Stimulated activated CD4-positive, alpha-beta T cell treated with anti-CD3 and anti-CD28 coated beads, Interleukin-2, amount 100 ng/mL, for 24 hours (primary cell): ENCODE measurements at places on chromosomes 5 and 9.

GRCh38 chr5:13809921-13810320, 134.6 kb downstream of the DNAH5 start:
- DNase-seq = no peak

- DNase-seq = no peak
Observed at GRCh38 chr5:172506251-172506650, 51.9 kb upstream of the SH3PXD2B start.

DNA sequence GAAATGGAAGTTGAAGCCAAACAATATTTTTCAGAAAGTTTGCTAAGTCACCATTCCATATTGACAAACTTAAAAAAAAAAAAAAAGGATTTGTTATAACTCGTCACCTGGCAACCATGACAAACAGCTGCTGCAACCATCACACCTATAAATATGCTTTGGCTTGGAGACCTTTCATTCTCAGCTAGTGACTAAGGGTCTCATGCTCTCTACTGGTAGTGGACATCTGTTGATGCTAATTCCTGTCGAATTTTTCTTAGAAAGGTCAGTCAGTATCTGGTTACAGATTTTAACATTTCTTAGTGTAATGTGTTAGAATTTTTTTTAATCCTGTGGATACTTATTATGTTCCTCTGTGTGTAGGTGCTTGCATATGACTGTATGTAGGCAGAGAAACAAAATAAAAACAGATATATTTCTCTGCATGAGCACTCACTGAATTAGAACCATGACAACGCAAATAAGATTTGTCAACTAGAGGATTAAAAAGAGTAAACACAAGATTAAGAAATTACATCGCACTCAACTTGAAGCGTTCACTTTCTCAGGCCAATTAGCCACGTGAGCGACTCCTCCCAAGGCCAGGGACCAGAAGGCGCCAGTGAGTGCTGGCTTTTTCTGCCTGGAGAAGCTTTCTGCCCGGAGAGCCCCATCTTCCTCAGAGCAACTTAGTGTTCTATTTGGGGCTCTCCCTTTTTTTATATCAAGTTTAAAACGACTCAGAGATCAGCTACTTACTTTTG, 27.0 kb upstream of the ZNF622 start:
- DNase-seq = no peak

DNA sequence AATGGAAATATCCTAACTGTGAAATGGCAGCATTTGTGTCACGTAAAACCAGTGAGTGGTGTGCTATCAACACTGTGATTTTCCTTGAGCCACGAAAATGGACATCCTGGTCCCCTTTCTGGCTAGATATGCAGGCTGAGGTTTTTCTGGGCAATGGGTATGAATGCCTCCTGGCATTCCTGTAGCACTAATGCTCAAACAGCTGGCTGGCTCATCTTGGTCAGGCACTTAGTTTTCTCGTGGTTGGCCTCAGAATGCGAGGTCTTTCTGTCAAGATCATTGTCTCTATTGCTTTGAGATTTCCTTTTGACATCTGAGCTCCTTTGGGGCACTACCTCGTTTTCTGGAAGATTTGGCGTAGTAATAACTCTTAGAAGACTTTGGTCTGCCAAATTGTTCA, 15.6 kb downstream of the SLC1A3 start:
- DNase-seq = no peak

DNA sequence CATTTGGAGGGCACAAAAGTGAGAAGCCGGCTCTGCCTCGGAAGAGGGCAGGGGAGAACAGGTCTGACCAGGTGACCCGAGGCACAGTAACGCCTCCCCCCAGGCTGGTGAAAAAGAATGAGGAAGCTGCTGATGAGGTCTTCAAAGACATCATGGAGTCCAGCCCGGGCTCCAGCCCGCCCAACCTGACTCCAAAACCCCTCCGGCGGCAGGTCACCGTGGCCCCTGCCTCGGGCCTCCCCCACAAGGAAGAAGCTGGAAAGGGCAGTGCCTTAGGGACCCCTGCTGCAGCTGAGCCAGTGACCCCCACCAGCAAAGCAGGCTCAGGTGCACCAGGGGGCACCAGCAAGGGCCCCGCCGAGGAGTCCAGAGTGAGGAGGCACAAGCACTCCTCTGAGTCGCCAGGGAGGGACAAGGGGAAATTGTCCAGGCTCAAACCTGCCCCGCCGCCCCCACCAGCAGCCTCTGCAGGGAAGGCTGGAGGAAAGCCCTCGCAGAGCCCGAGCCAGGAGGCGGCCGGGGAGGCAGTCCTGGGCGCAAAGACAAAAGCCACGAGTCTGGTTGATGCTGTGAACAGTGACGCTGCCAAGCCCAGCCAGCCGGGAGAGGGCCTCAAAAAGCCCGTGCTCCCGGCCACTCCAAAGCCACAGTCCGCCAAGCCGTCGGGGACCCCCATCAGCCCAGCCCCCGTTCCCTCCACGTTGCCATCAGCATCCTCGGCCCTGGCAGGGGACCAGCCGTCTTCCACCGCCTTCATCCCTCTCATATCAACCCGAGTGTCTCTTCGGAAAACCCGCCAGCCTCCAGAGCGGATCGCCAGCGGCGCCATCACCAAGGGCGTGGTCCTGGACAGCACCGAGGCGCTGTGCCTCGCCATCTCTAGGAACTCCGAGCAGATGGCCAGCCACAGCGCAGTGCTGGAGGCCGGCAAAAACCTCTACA, 11.8 kb downstream of the QRFP start:
- DNase-seq = no peak

GRCh38 chr9:100927763-100928162, 100.8 kb upstream of the PLPPR1 start:
- no peak for DNase-seq

DNA sequence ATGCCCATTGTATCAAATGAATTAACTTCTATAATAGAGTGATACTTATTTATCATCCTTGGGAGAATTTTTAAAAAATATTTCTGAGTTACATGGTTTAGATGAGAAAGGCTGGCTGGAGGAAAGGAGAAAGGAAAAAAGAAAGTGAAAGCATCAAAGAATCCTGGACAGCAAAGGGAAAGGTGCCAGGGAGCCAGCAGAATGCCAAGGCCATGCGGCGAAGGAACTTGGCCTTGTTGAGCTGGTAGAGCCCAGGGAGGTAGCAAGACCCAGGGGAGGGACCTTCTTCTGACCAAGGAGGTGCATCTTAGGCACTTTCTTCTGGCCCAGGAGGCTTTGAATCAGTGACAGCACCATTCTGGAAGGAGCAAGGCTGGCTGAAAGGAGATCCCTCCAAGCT, 240.5 kb downstream of the ENC1 start:
- no peak for DNase-seq
